ENCODE measurements at places on chromosomes 12 and 14.

GRCh38 chr12:5051913-5052312, 8.2 kb downstream of the KCNA5 start:
- no peaks in the 10 kb centered on the region for H3K36me3 ChIP-seq
- no peak overlapping the region for H3K4me3 ChIP-seq
- H3K4me1 ChIP-seq, result no peaks in the 10 kb centered on the region
- no peak overlapping the region for H3K27ac ChIP-seq
- no peak for DNase-seq

DNA sequence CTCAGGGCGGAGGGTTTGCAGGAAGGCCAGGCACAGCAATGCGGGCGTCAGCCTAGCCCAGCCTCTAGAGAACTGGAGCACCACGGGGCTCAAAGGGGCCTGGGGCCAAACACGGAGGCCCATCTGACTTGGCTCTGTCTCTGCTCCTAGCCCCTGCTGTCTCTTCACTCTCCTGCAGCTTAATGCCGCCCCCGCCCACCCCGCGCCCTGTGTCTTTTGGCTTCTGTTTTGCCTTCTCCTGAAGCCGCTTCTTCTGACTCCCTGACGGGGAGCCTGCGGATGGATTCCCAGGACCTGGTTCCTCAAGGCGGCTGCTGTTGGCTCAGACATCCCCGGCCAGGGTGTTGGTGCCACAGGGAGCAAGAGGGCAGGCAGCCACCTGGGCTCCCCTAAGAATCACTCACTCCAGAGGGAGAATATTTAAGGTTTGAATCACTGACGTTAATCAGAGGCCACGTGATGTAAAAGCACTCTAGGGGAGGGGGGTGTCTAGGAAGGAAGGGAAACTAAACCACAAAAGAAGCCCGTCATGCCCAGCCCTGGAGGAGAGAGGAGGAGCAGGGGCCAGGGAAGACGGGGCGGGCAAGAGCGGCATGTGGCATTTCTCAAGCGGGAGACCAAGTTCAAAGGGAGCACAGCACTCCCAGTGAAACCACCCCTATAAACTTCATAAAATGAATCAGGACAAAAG, 36.9 kb upstream of the PRMT8 start:
- H3K4me1 ChIP-seq, result no peaks in the 10 kb centered on the region
- peaks cover 5% of the 10 kb centered on the region for H3K27me3 ChIP-seq
- no peak overlapping the region for H3K27ac ChIP-seq
- no peaks in the 10 kb centered on the region for H3K36me3 ChIP-seq
- DNase-seq, result no peak
- H3K4me3 ChIP-seq, result no peak overlapping the region

DNA sequence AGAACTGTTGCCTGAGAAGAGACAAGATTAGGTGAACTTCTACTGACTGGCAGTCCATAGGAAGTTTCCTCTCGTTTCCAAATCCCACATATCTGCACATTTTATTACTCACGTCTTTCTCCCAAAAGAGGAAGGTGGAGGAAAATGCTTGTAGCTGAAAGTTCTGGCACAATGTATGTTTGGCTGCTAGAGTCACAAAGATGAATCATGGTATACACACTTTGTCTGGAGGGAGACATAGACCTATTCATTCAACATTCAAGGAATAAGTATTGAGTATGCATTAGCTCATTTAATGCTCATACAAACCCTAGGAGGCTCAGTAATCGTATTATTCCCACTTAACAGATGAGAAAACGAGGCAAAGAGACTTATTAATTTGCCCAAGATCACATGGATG, 291.8 kb downstream of the FOXN3 start:
- no peak overlapping the region for H3K4me3 ChIP-seq
- H3K27me3 ChIP-seq, result peaks cover 6% of the 10 kb centered on the region
- no peak for DNase-seq
- H3K36me3 ChIP-seq, result no peaks in the 10 kb centered on the region
- no peaks in the 10 kb centered on the region for H3K4me1 ChIP-seq

GRCh38 chr12:88577537-88577936, 2.7 kb downstream of the KITLG start:
- H3K27me3 ChIP-seq, result peaks cover 20% of the 10 kb centered on the region
- peaks cover 13% of the 10 kb centered on the region for H3K4me1 ChIP-seq
- H3K27ac ChIP-seq, result no peak overlapping the region

GRCh38 chr14:46063872-46064271, 587.7 kb downstream of the RPL10L start:
- H3K27ac ChIP-seq, result no peak overlapping the region
- H3K27me3 ChIP-seq, result no peaks in the 10 kb centered on the region
- no peaks in the 10 kb centered on the region for H3K4me1 ChIP-seq
- no peaks in the 10 kb centered on the region for H3K36me3 ChIP-seq

GRCh38 chr12:40946612-40947194, 241.4 kb upstream of the PDZRN4 start:
- no peak overlapping the region for H3K4me3 ChIP-seq
- DNase-seq, result no peak
- H3K36me3 ChIP-seq, result no peaks in the 10 kb centered on the region
- H3K27me3 ChIP-seq, result no peaks in the 10 kb centered on the region
- H3K27ac ChIP-seq, result no peak overlapping the region

DNA sequence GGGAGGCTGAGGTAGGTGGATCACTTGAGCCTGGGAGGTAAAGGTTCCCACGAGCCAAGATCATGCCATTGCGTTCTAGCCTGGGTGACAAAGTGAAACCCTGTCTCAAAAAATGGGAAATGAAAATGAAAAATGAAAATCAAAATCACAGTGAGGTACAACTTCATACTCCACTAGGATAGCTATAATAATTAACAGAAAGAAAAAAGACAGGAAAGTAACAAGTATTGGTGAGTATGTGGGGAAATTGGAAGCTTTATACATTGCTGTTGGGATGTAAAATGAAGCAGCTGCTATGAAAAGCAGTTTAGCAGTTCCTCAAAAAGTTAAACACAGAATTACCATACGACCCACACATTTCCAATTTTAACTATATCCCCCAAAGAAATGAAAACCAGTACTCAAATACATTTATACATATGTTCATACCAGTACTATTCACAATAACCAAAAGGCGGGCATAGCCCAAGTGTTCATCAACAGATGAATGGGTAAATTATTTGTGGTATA, 22.2 kb downstream of the SGPP1 start:
- H3K4me1 ChIP-seq, result peaks cover 6% of the 10 kb centered on the region
- H3K27me3 ChIP-seq, result no peaks in the 10 kb centered on the region
- H3K4me3 ChIP-seq, result no peak overlapping the region
- DNase-seq, result no peak
- no peaks in the 10 kb centered on the region for H3K36me3 ChIP-seq

DNA sequence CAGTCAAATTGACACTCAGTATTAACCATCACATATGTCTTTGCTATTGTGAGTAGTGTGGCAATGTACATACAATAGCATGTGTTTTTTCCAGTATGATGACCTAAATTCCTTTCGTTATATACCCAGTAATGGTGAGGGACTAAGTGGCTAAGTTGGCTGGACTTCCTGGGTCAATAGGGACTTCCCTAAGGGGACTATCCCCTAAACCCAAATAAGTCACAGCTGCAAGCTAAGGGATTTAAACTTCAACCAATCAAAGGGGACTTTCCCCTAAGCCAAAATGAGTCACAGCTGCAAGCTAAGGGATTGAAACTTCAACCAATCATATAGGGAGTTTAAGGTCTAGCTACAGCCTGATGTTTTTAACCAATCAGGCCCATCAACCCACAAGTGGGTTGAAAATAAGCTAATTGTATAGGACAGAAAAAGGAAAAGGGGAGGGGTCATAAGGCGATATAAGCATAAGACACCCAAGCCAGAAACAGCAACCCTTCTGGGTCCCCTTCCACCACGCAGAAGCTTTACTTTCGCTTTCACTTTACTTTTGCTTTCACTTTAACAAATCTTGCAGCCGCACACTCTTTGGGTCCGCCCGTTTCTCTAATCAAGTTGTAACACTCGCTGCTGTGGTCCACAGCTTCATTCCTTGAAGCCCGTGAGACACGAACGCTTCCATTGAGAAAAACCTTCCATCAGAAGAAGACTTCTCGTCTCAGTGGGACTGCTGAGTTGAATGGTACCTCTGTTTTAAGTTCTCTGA, 404.4 kb downstream of the FLRT2 start:
- peaks cover 11% of the 10 kb centered on the region for H3K4me1 ChIP-seq
- H3K27ac ChIP-seq, result peak overlapping the region; percentile 87
- H3K36me3 ChIP-seq, result no peaks in the 10 kb centered on the region
- H3K27me3 ChIP-seq, result no peaks in the 10 kb centered on the region
- peak overlapping the region; percentile 79 for H3K4me3 ChIP-seq

DNA sequence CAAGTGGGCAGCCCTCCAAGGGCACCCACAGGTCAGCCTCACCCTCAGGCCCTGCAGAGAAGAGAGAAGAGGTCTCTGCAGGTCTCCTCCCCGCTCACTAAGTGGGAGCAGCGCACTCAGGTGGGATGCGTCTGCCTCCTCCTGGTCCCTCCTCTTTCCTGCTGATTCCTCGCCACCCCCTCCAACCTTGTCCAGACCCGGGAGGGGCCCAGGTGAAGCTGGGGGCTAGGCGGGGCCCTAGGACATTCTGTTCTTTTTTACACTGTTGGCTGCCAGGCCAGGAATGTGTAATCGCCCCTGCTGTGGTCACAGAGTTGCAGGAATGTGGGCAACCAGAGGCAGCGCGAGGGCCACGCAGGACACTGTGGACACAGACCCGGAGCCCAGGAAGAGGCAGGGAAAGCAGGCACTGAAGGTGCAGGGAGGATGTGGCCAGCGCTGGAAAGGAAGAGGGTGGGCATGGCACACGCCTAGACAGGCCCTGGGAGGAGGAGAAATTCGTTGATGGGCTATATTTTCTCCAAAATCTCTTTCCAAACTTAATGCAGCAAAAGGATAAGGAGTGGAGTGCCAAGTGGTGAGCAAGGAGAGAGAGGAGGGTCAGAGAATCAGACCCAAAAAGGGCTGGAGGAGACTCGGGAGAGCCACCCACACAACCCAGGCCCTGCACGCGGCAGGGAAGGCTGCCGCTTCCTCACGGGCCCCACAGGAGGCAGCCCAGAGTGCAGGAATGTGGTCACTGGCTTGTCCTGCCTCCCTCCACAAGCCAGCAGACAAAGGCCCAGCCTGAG, 911 bp upstream of the SCNN1A start:
- H3K4me3 ChIP-seq, result peak overlapping the region; percentile 21
- H3K27me3 ChIP-seq, result no peaks in the 10 kb centered on the region
- no peak overlapping the region for H3K27ac ChIP-seq
- no peaks in the 10 kb centered on the region for H3K36me3 ChIP-seq
- H3K4me1 ChIP-seq, result peaks cover 51% of the 10 kb centered on the region

DNA sequence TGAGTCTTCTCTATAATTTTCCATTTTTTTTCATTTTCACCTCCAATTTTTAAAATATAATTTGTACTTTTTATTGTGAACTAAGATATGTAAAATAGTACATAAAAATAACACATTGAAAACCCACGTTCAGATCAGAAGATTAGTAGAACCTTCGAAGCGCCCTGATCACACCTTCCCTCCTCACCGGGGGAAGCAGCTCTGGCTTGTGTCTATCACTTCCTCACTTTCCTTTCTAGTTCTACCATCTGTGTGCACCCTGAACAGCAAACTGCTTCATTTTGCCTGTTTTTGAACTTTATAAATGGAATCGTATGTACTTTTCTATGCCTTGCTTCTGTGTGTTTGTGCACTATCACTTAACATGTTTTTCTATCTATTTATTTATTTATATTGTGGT, 11.8 kb upstream of the CD27 start:
- no peak for DNase-seq
- no peak overlapping the region for H3K4me3 ChIP-seq
- H3K27me3 ChIP-seq, result no peaks in the 10 kb centered on the region
- H3K27ac ChIP-seq, result no peak overlapping the region
- no peaks in the 10 kb centered on the region for H3K36me3 ChIP-seq

DNA sequence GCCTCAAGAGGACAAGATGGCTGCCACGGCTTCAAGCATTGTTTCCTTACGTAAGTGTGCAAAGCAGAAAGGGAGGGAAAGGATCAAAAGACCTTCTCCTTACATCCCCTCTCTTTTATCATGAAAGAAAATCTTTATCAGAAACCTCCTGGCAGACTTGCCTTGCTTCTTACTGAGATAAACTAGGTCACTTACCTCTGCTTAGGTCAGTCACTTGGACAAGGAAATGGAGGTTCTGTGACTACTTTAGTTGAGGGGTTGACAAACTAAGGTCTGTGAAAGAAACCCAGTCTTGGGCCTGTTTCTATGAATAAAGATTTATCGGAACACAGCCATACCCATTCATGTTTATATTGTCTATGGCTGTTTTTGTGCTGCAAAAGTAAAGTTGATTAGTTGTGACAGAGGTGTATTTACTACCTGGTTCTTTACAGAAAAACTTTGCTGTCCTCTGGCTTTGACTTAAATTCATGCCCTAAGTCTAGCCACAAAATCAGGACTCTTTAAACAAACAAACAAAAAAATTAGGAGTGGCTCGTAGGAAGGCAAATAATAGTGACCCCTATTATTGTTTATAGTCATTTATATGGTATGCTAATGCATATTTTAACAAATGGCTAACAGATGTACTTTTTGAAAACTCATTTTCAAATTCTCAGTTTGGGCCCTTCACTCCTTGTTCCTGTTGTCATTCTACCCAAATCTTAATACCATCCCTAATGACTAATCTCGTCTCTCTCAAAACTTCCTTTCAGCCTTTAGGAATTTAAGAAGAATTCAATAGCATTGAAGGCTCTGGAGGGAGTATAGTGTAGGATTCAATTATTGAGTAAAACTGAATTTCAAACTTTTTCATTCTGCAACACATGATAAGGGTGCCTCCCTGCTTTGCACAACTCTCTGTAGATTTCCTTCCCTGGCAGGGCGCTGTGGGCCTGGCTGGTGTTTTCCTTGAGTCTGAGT, 42.0 kb upstream of the ATP2B1 start:
- no peaks in the 10 kb centered on the region for H3K27me3 ChIP-seq
- H3K4me1 ChIP-seq, result no peaks in the 10 kb centered on the region
- no peak for DNase-seq
- no peak overlapping the region for H3K4me3 ChIP-seq
- no peaks in the 10 kb centered on the region for H3K36me3 ChIP-seq
- no peak overlapping the region for H3K27ac ChIP-seq

- H3K4me1 ChIP-seq, result no peaks in the 10 kb centered on the region
- peak; percentile 8 for DNase-seq
- H3K27ac ChIP-seq, result no peak overlapping the region
- H3K27me3 ChIP-seq, result peaks cover 5% of the 10 kb centered on the region
- H3K36me3 ChIP-seq, result no peaks in the 10 kb centered on the region
- no peak overlapping the region for H3K4me3 ChIP-seq
Observed at GRCh38 chr14:56555921-56556570, 23.6 kb upstream of the TMEM260 start.

GRCh38 chr12:25155022-25155576, 39.9 kb downstream of the DNAI7 start:
- DNase-seq, result peak; percentile 66
- H3K36me3 ChIP-seq, result no peaks in the 10 kb centered on the region
- H3K4me1 ChIP-seq, result no peaks in the 10 kb centered on the region
- H3K27me3 ChIP-seq, result no peaks in the 10 kb centered on the region
- H3K27ac ChIP-seq, result no peak overlapping the region

- no peak overlapping the region for H3K4me3 ChIP-seq
- H3K27ac ChIP-seq, result no peak overlapping the region
- no peaks in the 10 kb centered on the region for H3K27me3 ChIP-seq
- H3K4me1 ChIP-seq, result peaks cover 14% of the 10 kb centered on the region
- no peak for DNase-seq
- H3K36me3 ChIP-seq, result peaks cover 60% of the 10 kb centered on the region
Observed at GRCh38 chr12:14431975-14432374, 66.5 kb downstream of the ATF7IP start.

Measured in CD4-positive, alpha-beta T cell (primary cell).